ENCODE measurements at places on chromosomes 13 and 19.
A peak's percentile ranks its signal among the peaks of the same experiment; 100 is the strongest.

DNA sequence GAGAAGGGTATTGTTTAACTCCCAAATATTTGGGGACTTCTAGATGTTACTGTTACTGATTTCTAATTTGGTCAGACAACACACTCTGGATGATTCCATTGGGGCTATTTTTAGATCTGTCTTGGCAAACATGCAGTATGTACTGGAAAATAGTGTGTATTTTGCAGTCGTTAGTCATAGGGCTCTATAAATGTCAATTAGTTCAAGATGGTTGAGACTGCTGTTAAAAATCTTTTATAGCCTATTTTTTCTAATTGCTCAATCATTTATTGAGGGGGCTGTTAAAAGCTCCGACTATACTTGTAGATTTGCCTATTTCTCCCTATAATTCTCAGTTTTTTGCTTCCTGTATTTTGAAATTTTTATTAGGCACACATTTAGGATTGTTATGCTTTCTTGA, 31.4 kb downstream of the PPP5C start:
- peak; percentile 59 for DNase-seq

GRCh38 chr13:103866048-103866447, 799.8 kb upstream of the SLC10A2 start:
- no peak for DNase-seq

DNA sequence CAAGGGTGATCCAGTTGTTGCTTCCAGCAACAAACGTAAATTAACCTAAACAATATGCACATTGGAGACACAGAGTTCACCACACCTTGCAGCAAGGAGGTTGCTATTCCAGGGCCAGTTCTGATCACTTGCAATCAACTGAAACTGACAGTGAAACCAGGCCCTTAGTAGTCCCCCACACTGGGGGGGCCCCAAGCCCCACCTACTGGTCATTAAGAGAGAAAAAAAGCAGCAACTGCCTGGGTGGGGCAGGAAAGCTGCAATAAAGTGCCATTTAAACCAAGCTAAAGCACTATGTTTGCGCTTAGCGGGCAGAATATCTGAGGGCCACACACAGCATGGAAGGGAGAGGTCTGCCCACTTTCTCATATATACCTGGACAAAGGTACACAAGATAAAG, 51.5 kb downstream of the ATP7B start:
- DNase-seq: no peak

GRCh38 chr19:31666126-31666525, 316.9 kb upstream of the TSHZ3 start:
- no peak for DNase-seq

GRCh38 chr13:46278474-46278873, 66.7 kb downstream of the LRRC63 start:
- no peak for DNase-seq

DNA sequence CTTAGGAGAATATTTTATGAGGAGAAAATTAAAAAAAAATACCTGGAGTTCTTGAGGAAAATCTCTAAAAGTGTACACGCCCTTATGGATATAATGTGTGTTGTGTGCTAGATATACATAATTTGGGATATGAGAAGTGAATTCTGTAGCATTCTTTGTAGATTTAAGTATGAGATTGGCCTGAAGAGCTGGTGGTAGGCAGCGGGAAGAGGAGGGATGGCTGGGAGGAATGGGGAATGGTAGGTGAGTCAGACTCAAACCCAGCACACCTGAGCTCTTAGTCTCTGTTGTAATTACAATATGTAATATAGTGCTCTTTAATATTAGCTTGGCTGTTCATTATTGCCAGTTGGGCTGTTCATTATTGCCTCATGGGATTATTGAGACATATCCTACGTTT, 7.0 kb downstream of the CHAMP1 start:
- DNase-seq: no peak

Measured in AG04449 (cell line).